Neural crest cell (in vitro differentiated cells): ENCODE measurements at places on chromosomes 16 and 17.

GRCh38 chr16:48538746-48539484, 71.1 kb downstream of the N4BP1 start:
- DNase-seq, result no peak

DNA sequence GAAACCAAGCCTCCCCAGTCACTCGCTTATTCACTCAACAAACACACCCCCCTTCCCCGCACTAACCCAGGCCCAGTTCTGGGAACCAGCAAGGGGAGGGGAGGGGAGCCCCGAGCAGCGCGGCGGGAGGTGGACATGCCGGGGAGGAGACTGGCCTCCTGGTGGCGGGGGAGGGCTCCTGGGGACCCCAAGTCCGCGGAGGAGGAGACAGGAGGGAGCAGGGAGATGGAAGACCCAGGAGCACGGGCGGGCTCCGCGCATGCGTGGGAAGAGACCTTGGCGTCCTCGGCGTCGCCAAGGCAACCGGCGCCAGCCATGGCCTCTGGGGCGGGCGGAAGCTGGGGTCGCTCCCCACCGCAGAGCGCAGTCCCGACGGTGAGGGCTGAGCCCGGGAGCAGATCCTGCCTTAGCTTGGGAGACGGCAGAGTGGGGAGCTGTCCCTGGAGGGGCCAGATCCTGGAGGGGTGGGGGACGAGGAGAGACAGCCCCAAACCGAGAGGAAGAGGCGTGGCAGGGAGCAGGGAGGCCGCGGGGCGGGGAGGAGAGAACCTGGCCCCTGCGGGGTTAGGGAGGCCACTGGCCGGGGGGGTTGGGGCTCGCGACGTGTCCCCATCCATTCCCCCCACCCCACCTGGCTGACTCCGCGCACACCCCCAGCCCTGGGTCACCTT, at the start of gene PRR29:
Gene PRR29, plus strand, starts transcription at position 302 of the 671 bp plus-strand sequence. Its CDS starts 14 bp downstream, at position 316.
- DNase-seq, result peak; percentile 79

DNA sequence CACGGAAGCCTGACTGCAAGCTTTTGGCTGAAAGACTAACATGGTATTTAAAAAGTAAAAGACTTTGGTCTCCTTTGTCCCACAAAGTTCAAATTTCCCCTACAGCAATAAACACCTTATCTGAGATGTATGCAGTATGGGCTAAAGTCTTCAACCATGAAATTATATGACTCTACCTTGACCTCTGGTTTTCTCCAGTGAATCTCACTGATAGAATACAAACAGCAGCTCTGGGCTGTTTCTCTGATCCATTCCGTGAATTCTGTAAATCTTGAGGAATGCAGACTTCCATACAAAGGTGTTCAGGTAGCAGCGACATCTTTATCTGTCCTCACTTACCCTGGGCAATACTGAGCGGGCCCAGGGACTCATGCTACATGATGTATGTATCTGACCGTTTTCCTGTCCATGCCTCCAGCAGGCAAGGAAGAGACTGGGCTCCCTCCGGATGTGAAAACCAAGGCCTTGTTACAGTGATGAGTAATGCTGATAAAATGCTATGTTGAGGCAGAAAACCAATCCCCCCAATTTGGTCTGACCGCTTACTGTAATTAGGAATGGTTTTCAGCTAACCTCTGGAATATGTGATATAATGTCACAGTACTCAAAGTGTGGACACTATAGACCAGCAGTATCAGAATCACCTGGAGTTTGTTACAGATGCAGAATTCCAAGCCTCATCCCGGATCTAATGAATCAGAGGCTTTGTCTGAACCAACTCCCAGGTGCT, 589.8 kb downstream of the HS3ST4 start:
- DNase-seq, result no peak

DNA sequence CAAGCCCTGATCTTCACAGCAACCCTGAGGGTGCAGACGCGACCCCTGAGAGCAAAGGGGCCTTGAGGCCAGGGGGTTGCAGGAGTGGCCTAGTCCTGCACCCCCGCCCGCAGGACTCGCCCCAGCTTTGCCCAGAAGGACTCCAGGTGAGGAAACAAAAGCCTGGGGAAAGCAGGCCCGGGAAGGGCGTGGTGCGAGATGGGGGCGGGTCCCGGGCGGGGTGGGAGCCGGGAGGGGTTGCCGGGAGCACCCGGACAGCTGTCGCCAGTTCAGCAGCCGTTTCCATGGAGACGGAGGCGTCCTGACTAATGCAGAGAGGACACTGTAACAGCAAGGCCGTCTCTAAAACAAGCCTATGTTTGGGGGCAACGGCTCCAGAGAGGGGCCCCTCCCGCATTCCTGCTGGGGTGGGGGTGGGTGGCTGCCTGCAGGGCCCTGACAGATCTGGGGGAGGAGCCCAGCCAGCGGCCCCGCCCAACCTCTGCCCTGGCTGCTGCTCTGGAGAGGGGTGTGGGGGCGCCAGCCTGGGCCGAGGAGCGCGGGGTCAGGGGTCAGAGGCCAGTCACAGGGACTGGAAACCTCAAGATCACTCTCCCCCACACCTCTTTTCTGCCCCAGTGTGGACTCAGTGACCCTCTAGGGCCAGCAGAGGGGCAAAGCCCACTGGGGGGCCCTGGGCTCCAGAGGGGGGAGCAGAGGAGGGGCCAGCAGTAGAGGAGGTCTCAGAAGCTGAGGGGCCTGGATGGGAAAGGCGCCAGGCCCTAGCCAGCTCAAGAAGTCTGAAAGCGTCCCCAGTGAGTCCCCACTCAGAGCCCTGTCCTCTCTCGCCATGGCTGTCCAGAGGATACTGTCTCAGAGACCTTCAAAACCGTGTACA, 3.1 kb upstream of the TPPP3 start:
- peak; percentile 61 for DNase-seq

- DNase-seq, result no peak
Observed at GRCh38 chr17:39674702-39675389, 6.6 kb downstream of the PNMT start.
